ENCODE measurements at places on chromosomes 4 and X.

DNA sequence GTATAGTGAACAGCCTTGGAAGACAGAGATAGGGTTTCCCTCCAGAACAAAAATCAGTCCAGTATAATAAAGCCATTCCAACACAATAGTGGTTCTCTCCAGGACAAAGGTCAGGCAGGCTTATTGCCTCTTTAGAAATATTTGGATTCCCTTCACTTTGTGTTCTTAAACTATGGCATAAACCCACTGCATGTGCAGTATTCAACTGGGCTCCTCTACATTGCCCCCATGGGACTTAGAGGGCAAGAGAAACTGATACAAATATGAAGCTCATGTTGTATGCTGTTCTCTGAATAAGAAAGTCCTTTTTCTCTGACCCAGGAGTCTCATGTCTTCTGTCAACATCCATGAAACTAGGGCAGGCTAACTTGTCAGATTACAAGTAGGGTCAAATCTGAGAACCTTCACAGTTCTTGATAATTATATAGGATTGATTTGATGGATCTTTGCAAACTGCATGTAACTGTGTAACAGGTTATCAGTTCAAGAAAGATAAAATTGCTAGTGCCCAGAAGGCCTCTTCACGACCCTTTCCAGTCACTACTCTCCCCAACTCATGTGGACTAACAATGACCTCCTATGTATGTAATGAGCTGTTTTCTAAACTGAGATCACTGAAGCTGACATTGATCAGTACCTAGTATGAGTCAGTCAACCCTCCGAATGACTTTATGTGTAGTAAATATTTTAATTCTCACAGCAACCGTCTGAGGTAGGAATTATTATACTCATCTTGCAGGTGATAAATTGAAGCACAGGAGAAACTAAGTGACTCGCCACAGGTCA, 31.9 kb upstream of the FAM9C start:
- no peak for DNase-seq

DNA sequence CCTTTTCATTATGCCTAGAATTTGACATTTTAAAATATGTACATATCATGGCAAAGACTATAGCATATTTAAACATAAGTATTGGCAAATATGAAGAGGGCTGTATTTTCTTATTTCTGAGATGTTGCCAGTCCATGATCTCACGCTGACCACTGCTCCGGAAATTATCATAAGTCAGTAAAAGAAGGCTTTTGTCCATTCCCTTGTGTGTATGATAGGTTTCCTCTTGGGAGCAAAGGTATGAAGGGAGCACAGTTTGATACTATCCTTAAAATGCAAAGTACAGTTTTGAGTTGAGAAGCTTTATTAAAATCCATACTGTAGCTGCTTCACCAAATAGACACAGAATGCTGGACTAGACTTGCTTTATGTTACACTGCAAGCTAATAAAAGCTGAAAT, 52.6 kb upstream of the AGA start:
- no peak for DNase-seq

DNA sequence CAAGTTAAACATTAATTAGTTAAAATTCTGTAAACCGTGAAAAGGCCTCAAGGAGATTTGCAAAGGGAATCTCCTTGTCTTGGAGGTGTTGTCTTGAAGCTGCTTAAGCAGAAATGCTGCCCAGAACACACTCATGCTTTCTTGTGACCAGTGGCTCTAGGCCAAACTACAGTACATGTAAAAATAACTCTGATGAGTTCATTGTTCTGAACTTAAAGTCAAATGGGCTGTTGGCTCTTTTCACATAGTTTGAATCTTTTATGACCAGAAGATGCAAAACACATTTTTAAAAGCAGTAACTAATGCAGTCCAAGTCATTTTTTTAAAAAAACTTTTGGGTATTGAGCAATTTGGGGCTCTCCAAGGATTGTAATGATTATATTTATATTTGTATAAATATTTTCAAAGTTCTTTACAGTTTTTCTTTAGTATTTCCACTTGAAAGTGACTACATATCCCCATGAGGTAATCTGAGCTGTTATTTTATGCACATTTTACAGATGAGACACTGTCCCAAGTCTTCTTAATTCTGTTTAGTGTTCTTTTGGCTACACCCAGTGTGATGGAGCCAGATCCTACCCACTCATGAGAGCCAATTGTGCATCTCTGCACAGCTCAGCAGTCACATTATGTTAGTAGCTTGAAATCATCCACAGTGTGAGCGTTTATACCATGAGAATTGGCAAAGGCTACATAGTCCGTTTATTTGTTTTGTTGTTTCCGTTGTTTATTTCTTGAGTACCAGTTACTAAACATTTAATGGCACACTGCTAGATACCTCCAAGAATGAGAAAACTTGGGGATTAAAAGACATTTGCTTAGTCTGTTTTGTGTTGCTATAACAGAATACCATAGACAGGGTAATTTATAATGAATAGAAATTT, 112.8 kb upstream of the ATXN3L start:
- no peak for DNase-seq

- DNase-seq, result no peak
Measured at GRCh38 chr4:2944586-2945526, 18.4 kb downstream of the NOP14 start.

- DNase-seq, result no peak
Measured at GRCh38 chrX:134717698-134718097, 59.4 kb upstream of the PLAC1 start.

DNA sequence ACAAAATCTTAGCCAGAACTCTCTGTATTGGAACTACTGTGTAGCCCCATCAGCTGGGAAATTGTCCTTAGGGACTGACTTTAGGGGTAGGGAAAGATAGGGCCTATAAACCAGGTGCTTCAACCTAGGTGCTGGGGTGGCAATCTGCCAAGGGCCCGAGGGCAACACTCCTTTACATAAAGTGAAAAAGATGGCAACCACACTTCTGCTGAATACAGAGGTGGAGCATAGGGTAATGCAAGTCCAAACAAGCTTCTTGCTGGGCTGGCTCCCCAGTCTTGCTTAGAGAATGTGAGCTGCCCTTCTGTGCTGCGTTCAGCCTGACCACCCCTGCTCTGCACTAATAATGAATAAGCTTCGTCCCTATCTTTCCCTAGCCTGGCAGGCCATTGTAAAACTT, 9.8 kb downstream of the ZBTB33 start:
- DNase-seq, result no peak

DNA sequence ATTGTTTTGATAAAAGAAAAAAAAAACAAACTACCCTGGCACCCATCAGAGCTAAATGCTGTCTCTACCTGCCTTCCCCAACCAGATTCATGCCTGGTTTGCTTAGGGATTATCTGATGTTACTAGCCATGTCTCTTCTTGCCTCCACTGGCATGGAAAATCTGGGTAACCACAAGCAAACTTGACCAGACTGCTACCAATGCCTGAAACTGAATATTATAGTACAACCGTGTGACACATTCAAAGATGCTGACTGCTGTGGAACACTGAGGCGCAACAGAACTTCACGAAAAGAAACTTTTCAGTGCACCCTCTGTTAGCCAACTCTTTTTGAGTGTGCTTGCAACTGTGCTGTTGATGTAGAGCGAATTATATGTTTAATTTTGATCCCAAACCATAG, 228.1 kb downstream of the CBR4 start:
- no peak for DNase-seq

- no peak for DNase-seq
Measured at GRCh38 chrX:1500701-1501624, 36.0 kb downstream of the P2RY8 start.

GRCh38 chr4:77037736-77038135, 38.1 kb downstream of the CCNI start:
- DNase-seq, result no peak

DNA sequence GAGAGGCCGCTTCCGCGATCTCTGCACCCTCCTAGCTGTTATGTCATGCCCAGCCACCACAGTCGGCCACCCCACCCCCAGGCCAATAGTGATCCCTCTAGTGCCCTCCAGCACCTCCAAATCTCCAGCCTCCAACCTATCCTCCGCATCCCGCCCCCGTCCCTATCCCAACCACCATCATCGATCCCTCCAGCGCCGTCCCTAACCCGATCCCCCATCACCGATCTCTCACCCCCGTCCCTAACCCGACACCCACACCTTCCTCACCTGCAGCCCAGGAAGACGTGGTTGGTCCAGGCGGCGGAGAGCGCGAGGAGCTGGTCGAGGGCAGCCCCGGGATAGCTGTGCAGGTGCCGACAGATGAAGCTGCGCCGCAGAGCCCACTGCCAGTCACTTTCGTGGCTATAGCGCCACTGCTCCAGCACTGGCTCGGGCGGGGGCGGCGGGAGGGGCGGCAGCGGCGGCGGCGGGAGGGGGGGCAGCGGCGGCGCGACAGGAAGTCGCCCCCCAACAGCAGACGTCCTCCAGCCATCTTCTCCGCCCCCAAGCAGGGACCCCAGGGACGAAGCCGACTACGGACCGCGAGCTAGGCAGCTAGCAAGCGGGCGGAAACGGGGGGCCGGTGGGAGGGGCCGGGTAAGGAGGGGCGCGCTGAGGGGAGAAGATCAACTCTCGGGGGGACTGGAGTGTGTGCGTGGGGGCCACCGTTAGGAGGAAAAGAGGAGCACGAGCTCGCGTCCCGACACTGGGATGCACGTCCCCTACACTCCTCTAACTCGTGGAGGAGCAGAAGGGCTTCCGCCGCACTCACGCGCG, 552 bp downstream of the NKRF start:
- no peak for DNase-seq

DNA sequence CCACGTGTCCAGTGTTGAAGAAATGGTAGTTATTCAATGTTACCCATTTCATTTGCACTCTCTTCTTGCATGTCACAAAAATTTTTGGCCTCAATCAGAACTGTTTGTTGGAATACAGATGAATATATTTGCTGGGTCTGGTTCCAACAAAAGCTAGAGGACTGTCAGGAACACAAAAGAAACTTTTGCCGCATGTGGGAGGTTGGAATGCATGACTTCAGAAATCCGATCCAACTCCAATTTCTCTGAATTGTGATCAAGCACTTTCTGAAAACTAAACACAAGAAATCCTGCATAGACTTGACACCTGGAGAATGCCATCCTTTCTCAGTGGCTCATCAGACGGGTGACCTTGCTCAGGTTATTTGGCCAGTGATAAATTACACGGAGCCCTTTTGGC, 15.4 kb downstream of the SETD7 start:
- no peak for DNase-seq

GRCh38 chr4:42515156-42515884, 118.0 kb downstream of the SHISA3 start:
- no peak for DNase-seq

DNA sequence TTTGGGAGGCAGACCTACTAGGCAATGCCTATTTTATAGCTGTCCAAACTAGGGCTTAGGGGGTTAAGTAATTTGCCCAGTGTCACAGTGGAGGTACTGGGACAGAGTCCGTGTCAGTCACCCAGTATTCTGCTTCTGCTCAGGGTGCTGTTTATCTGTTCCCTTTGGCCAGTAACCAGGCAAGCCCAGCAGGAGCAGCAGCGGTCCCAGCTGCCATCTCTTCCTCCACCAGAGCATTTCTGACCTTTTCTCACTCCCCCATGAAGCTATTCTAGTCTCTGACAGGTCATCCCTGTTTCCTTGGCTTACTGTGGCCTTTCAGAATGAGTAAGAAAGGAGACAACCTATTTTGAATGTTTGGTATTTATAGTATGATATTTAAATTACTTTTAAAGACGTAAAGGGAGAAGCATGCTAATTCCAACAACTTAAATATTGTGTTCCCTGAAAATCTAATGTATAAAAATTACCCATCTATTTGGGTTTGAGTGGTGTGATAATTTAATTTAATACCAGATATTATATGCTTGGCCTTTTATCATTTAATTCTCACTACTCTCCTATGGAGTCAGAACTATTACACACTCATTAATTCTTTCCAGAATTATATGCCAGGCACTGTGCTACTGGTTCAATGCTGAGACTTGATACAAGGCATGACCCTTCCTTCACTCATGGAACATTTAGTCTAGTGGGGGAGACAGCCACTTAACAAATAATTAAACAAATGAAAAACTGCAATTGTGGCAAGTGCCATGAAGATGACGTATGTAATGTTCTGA, 60.6 kb downstream of the RPS6KA3 start:
- DNase-seq, result no peak

- DNase-seq, result no peak
Measured at GRCh38 chr4:128159967-128160366, 98.9 kb downstream of the LARP1B start.

- peak; percentile 89 for DNase-seq
Measured at GRCh38 chrX:130060122-130061069, 49.9 kb downstream of the ELF4 start.

DNA sequence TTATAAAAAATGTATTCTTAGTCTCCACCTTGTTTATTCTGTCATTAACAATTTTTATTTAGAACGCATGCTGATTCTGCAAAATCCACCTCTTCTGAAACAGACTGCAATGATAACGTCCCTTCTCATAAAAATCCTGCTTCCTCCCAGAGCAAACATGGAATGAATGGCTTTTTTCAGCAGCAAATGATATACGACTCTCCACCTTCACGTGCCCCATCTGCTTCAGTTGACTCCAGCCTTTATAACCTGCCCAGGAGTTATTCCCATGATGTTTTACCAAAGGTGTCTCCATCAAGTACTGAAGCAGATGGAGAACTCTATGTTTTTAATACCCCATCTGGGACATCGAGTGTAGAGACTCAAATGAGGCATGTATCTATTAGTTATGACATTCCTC, 75.6 kb upstream of the SMARCA5 start:
- no peak for DNase-seq

- no peak for DNase-seq
Measured at GRCh38 chrX:41984628-41985027, 61.3 kb upstream of the CASK start.

Measured in Right ventricle myocardium inferior (tissue), 1 donor.